ENCODE measurements at places on chromosomes 2 and 18.

DNA sequence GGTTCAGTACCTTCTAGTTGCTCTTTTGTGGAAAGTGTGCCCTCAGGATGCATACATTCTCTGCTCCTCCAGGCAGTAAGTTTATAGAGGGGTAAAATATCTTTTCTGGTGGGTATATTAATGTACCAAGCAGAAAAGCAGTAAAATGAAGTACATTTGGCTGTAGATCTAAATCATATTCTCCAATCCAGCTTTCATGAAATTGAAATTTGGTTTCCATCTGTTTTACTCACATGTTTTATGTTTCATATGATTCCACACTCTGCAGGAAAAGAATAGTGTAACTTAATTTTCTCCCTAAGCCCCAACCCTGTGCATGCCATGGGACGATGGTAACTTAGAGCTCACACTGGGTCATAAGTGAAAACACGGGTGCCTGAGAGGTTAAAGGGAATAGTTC lies 172.3 kb downstream of the AKAIN1 start:
- DNase-seq = no peak

DNA sequence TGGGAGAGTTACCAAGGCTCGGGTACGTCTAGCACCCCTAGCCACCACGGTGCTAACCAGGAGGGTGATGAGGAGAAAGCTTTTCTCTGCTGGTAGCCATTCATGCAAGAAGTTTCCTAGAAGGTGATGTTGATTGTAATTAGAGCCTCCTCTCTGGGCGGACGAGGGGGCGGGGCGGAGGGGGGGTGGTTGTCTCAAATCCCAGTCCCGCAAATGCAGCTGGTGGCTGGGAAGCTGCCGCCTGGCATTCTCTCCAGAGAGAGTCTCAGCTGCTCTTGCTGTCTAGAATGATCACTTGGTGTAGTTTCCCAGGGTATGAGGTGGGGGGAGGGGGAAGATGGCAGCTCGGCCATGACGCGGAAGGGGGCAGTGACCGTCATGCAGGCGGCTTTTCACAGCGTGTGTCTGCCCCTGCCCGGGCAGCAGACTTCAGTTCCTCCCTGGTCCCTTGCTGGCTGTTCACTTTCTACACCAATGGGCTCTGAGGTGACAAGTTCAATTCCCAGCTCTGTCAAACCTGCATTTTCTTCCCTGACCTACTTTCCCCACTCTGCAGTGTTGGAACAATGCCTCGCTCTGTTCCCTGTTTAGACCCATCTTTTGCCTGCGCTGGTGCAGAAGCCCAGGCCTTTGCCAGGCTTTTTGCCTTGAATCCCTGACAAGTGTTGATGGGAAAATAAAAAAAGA lies 61.5 kb upstream of the KLF7 start:
- no peak for DNase-seq

GRCh38 chr2:239942871-239943311 lies 82.3 kb downstream of the NDUFA10 start:
- DNase-seq = no peak

DNA sequence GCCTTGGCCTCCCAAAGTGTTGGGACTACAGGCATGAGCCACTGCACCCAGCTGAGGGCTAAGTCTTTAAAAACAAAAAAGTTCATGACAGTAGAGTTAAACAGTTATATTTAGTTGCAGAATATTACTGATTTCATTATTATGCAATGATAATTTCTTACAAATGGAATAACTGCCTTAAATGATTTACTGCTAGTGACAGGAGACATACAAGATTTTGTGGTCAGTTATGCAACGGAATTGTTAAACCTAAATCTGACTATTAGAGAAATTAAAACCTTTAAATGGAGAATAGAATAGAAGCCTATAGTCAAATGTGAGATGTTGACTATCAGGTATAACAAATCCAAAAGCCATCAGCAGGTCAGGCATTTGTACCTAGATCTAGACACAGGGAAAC lies 10.3 kb upstream of the DNAJC10 start:
- DNase-seq = no peak

GRCh38 chr2:173590276-173590861 lies 235.7 kb downstream of the CDCA7 start:
- peak; percentile 95 for DNase-seq

- peak; percentile 72 for DNase-seq
These were observed 889 bp downstream of the ZC3H15 start for GRCh38 chr2:186486651-186487647.

DNA sequence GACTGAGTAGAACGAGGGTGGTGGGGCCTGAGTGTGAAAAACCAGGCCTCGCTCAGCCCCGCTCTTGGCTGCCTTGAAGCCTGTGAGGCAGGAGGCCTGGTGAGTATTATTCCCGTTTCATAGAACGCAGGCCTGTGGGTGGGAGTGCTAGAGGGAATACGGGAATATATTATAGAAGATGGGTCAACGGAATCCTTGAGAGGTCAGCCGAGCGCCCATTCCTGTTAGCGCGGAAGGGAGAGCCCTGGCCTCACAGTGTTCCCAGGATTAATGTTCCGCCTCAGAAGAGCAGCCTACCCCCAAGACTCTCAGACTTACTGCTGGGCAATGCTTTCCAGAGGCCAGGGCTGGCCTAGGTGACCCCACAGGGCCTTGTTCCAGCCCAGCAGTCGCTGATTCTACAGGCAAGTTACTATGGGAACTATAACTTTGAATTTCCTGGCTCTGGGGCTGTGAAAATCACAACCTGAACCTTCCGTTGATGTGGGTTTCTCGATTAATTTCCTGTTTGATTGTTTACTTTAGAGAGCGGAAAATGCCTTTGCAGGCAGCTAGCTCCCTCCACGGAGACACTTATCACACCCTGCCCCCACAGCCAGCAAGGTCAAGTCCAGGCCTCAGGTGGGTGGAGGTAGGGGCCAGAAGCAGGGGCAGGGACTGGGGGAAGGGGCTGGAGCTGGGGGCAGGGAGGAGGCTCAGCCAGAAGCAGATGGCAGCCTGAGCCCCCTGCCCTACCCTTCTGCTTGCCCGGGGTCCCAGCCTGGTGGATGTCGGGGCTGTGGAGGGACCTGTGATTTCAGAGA lies 108.3 kb downstream of the SMAD7 start:
- DNase-seq = peak; percentile 44

DNA sequence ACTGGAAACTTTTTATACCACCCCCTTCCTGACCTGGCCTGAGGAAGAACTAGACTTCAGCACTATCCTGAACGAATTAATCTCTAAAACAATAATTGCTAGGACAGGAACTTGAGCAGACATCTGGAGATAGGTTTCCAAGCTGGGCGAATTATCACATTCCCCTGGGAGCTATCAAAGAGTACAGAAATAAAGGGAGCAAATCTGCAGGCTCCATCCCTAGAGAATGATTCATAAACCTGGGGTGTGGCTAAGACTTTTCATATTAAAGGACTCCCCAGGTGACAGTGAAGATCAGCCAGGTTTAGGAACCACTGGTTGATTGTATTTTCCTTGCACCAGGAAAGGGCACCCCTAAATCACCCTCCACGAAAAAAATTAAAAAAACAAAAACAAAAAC lies 105.6 kb upstream of the NOL4 start:
- peak; percentile 31 for DNase-seq

GRCh38 chr2:210888035-210888434 lies 331.6 kb downstream of the CPS1 start:
- no peak for DNase-seq

DNA sequence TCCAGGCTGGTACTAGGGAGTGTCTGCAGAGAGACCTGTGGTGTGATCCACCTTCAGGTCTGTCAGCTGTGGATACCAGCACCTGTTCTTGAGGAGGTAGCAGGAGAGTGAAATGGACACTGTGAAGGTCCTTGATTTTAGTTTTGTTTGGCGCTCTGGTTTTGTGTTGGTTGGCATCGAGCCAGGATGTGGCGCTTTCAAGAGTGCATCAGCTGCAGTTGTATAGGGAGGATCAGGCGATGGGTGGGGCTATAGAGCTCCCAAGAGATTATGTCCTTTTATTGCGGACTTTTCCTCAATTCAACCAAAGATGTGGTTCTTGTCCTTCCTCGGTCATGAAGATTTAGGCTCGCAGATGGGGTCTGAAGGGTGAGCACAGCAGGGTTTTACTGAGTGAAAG lies 37.5 kb downstream of the SLC39A10 start:
- DNase-seq = peak; percentile 11

- no peak for DNase-seq
These were observed 149.2 kb upstream of the GYPC start for GRCh38 chr2:126506786-126507185.

- DNase-seq = no peak
These were observed 137.3 kb upstream of the NFATC1 start for GRCh38 chr18:79258447-79258846.

GRCh38 chr18:62827397-62827796 lies 112.1 kb downstream of the PHLPP1 start:
- DNase-seq = peak; percentile 68
